ENCODE measurements at places on chromosomes 3 and 15.

GRCh38 chr3:164732166-164732565 is 346.1 kb downstream of the SI start:
- no peak for DNase-seq

GRCh38 chr3:150110097-150110496 is 139.4 kb upstream of the PFN2 start:
- no peak for DNase-seq

DNA sequence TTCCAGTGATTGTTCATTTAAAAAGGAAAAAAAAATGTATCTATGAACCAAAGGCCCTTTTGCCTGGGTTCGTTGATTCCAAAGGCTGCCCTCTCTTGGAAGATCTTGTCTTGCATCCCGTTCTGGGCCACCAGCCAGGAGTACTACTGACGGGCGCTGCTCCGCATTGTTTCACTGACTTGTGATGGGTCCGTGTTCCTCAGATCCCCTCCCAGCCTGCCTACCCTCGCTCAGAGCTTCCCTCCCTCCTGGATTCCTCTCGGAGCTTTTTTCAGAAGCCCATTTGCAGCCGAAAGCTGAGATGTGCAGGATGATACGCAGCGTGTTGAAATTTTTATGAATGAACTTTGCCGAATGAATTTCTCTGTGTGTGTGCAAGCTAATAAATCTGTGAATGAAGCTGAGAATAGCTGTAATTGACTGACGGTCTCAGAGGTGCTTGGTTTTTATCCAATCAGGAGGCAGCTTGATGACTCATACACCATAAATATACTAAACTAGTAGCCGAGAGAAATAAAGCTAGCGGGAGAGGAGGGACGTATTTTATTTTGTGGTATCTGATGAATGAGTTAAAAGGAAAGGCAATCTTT is at the start of gene SHC4:
Gene SHC4 (minus strand): TSS at position 396 of the 590 bp plus-strand sequence. CDS start 904 bp downstream, outside the sequence.
- DNase-seq: no peak

DNA sequence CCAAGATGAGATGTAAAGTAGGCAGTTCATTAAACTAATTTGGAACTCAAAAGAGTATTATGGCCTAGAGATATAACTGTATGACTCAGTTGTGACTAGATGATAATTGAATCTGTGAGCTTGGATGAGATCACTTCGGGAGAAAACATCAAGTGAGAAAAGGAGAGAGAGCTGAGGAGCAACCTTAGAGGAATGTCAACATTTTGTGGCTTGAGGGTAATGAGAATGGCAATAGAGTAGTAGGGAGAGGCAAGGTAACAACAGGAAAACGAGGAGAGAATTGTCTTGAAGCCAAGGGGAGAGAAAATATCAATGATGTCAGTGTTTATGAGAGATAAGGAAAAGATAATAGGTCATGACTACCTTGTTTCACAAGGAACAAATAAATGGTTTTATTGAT is 580.2 kb downstream of the NLGN1 start:
- DNase-seq: no peak

DNA sequence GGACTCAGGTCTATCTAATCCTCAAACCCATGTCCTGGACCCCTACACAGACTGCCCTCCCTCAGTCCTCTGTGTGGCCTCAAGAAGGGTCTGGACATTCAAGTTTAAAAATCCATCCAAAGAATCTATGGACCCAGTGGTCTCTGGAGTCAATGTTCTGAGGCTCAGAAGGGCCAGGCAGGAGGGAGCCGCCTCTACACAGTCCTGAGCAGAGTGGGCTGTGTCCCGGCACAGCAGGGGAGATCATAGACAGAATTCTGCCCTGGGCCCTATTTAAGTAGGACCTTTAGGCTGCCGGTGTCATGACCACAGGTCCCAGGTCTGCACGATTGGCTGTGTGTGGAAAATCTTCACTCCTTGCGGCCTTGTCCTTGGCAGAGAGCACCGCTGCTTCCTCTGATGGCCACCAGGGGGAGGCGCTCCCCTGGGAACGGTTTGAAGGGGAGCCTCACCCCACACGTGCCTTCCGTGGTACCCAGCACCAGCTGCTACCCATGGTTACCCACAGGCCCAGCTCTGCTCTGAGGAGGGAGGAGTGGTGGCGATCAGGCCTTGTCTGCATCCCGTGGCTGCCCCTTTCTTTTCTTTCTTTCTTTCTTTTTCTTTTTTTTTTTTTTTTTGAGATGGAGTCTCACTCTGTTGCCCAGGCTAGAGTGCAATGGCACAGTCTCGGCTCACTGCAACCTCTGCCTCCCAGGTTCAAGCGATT is 37.9 kb downstream of the CHRD start:
- peak; percentile 27 for DNase-seq

DNA sequence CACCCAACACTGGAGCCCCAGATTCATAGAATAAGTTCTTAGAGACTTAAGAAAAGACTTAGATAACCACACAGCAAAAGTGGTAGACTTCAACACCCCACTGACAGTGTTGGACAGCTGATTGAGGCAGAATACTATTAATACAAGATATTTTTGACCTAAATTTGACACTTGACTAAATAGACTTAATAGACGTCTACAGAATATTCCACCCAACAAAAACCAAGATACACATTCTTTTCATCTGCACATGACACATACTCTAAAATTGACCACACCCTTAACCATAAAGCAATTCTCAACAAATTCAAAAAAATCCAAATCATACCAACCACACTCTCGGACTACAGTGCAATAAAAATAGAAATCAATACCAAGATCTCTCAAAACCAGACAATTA is 179.8 kb upstream of the TPM1 start:
- no peak for DNase-seq

- DNase-seq: no peak
These were observed 33.0 kb downstream of the GOLIM4 start for GRCh38 chr3:168062679-168063078.

DNA sequence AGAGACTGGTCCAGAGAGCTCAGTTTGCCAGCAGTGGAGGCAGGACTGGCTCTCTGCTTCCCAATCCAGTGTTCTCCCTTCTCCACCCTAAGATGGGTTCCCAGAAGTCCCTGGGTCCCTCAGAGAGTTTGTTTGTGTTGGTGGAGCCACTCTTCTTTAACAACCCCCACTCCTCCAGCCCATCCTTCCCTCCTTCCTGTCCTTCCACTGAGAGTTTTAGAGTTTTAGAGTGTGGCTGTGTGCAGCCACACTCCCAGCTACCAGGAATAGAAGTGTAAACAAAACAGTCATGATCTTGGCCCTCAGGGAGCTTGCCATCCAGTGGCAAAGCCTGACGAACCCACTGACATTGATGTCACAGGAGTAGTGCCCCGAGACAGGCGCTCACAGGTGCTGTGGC is 12.5 kb upstream of the FBLN2 start:
- DNase-seq: no peak

GRCh38 chr15:42228036-42228435 is 19.9 kb upstream of the VPS39 start:
- DNase-seq: no peak

DNA sequence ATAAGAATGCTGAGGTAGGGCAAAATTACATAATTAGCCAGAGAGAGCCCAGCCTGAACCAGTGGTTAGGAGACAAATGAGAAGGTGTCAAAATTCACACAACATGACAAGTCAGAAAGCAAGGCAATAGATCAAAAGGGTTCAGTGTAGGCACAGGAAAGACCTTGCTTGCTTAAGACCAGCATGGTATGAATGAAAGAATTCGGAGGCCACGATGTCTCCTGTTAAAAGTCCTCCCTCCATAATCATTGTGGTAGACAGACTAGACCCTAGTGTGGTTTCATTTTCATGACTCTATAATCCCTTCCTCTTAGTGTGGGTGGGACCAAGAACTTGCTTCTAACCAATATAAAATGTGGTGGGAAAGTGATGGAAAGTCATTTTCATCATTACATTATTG is 98.7 kb upstream of the ANKRD28 start:
- no peak for DNase-seq

DNA sequence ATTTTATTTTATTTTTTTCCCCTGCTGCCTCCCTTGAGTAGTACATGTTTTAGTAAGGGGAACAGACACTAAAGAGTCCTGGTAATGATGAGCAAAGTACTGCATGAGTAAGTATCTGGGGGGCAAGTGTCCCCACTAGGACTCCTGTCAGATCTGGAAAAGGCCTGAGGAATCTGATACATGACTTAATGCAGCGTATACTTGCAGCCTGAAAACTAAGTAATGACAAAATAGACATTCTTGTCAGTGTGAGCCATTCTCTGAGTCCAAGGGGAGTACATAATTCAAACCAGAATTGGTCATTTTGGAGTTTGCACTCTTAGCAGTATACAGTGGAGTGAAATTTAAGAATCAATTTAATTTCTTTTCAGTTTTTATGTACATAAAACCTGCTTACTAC is 27.5 kb downstream of the NXPE3 start:
- DNase-seq: no peak
